ENCODE measurements at places on chromosomes 7 and 10. TPM values are rescaled to one million over a fixed set of nuclear protein-coding genes. Genes with fewer than 3 reads are reported as not detected.

PRSS1 gene
- total RNA-seq: not detected

EBLN1 gene
- not detected for total RNA-seq

CHN2 gene
- 12.6 TPM for total RNA-seq

GIMAP2 gene
- 60.3 TPM for total RNA-seq

VAX1 gene
- total RNA-seq: not detected

STX1A gene
- 15.8 TPM for total RNA-seq

DNA sequence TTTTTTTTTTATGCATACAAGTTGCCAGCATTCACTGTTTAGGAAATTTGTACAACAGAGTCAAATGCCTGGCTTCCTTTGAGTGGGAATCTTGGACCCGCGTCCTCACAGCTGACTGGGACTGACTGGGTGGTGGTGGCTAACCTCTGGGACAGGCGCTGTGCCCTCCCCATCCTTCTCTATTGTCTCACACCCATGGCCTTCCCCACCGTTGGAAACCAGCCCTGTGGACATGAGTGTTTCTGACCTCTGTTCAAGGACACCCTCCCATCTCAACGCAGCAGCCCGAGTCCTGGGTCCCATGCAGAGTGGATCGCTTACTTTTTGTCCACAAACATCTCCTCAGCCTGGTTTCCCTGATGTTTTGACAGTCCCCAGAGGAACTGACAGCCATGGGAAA is 125.1 kb upstream of the PPIF start:
- H3K27ac ChIP-seq: no peak overlapping the region
- DNase-seq: no peak
- H3K27me3 ChIP-seq: no peaks in the 10 kb centered on the region
- no peaks in the 10 kb centered on the region for H3K4me1 ChIP-seq
- no peaks in the 10 kb centered on the region for H3K36me3 ChIP-seq

DNA sequence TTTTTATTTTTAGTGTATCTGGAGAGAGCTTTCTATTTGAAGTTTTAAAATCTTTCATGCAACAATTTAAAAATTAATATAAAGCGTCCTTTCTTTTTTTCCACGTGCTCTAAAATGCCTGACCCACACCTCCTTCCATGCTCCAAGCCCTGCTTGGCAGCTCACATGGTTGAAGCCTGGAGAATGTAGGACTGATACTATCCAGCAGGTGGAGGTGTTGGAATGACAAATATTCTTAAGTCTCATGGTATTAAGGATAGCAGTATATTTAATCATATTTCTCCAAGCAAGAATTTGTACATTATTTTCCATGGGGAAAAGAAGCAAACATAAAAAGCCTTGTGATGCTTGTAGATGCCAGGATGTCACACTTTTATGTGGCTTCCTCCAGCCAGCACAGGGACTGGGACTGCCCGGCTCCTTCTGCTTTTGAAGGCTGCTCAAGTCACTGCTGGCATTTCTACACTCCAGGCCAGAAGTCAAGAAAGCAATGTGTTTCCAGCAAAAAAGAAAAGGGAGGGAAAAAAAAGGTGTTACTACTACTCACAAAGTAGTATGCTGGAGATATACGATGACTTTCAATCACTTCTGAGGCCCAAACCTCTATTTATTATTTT is 49.7 kb downstream of the BZW2 start:
- no peak overlapping the region for H3K27ac ChIP-seq
- peaks cover 58% of the 10 kb centered on the region for H3K36me3 ChIP-seq
- H3K4me1 ChIP-seq: no peaks in the 10 kb centered on the region
- H3K4me3 ChIP-seq: no peak overlapping the region

DNA sequence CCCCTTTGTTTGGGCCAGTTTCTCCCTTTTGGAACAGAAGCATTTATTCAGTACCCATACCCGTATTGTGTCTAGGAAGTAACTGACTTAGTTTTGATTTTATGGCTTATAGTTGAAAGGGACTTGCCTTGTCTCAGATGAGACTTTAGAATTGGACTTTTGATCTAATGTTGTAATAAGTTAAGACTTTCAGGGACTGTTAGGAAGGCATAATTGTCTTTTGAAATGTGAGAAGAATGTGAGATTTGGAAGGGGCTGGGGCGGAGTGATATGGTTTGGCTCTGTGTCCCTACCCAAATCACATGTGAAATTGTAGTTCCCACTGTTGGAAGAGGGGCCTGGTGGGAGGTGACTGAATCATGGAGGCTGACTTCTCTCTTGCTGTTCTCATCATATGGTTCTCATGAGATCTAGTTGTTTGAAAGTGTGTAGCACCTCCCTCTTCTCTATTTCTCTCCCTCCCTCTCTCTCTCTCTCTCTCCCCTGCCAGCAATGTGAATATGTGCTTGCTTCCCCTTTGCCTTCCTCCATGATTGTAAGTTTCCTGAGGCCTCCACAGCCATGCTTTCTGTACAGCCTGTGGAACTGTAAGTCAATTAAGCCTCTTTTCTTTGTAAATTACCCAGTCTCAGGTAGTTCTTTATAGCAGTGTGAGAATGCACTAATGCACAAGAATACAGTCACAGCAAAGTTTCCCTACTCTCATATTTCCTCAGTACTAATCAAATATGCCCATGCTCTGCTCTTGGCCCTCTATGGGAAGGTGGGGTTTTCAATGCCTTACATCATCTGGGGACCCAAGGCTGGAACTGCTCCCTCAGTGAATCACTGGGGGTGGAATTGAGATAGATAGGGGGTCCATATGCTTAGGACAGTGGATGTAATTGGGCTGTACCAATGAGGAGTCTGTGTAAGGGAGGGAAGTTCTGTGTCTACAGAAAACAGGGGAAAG is 17.2 kb upstream of the AKR1C1 start:
- no peaks in the 10 kb centered on the region for H3K4me1 ChIP-seq
- no peaks in the 10 kb centered on the region for H3K36me3 ChIP-seq
- H3K27me3 ChIP-seq: peaks cover 5% of the 10 kb centered on the region
- DNase-seq: no peak
- no peak overlapping the region for H3K4me3 ChIP-seq

DNA sequence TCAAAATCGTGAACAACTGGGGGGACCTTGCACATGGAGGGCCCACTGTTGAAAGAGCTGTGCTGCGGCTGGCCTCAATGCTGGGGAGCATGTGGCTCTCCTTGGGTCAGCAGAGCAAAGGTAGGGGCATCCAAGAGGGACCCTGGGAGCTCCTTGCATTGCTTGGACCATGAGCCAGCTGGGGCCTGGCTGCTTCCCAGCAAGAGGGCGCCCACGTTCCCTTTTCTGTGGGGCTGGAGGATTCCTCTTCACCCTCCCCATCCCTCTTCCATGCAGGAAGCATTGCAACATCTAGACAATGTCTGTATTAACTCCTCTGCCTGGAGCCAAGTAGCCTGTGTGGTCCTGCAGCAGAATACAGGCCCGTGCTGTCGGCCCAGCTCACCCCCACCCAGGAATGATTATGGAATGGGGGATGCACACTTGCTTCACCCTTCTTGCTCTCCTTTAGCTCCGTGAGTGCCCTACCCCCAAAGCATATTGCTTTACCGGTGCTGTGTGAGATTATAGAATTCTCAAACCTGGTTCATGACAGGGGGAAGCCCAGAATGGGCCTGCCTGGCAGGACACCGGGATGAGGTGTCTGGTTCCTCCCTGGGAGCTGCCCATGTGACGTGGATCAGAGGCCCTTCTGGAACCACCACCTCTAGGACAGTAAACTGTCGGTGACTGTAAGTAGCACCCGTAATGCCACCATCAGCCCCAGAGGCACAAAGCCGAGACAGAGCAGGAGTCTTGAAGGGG is 61.9 kb downstream of the SYPL1 start:
- H3K4me3 ChIP-seq: no peak overlapping the region
- H3K27ac ChIP-seq: no peak overlapping the region
- H3K27me3 ChIP-seq: peaks cover 23% of the 10 kb centered on the region
- DNase-seq: no peak
- H3K36me3 ChIP-seq: no peaks in the 10 kb centered on the region

- DNase-seq: no peak
- no peak overlapping the region for H3K27ac ChIP-seq
- no peaks in the 10 kb centered on the region for H3K4me1 ChIP-seq
Measured at GRCh38 chr10:78450807-78451485, 417.3 kb downstream of the RPS24 start.

DNA sequence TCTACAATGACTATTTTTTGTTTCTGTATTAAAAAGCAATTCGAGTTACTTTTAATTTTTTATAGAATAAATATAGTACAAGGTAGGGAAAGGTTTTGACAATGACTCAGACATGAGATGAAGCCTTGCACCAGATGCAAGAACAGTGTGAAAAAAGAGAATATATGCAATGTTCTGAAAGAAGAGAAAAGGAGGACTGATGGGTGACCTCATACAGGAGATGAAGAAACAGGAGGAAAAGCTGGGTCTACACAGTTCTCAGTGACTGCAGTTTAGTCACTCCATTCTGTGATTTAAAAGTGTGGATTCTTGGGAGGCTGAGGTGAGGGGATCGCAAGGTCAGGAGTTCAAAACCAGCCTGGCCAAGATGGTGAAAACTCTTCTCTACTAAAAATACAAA is 38.3 kb upstream of the YAE1 start:
- H3K4me3 ChIP-seq: no peak overlapping the region
- H3K27ac ChIP-seq: no peak overlapping the region
- H3K27me3 ChIP-seq: peaks cover 34% of the 10 kb centered on the region
- DNase-seq: no peak

GRCh38 chr7:63024446-63024845 is 974.2 kb upstream of the ZNF722 start:
- H3K4me1 ChIP-seq: no peaks in the 10 kb centered on the region
- no peaks in the 10 kb centered on the region for H3K36me3 ChIP-seq
- no peak overlapping the region for H3K27ac ChIP-seq

GRCh38 chr10:69045441-69046300 is 42.2 kb upstream of the SRGN start:
- H3K27ac ChIP-seq: peak overlapping the region; percentile 98
- H3K4me3 ChIP-seq: peak overlapping the region; percentile 58
- peak; percentile 68 for DNase-seq
- H3K27me3 ChIP-seq: no peaks in the 10 kb centered on the region
- no peaks in the 10 kb centered on the region for H3K36me3 ChIP-seq

DNA sequence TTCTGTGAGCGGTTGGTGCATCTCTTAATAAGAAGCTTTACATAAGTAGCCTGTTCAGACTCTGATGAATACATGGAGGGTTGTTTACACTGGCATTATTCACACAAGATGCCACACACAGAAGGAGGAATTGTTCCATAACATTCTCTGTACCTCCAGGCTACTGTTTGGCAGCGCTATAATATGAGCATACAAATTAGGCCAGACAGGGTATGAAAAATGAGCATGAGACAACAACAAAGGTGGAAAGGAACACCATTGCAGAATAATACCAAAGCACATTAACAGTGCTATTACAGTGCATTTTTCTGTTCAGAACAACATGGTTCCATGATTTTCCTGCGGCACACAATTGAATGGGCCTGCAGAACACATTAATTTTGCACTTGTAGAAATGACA is 417.2 kb upstream of the C7orf33 start:
- H3K27me3 ChIP-seq: no peaks in the 10 kb centered on the region
- no peak for DNase-seq
- no peak overlapping the region for H3K4me3 ChIP-seq
- no peaks in the 10 kb centered on the region for H3K4me1 ChIP-seq
- no peaks in the 10 kb centered on the region for H3K36me3 ChIP-seq
- no peak overlapping the region for H3K27ac ChIP-seq

DNA sequence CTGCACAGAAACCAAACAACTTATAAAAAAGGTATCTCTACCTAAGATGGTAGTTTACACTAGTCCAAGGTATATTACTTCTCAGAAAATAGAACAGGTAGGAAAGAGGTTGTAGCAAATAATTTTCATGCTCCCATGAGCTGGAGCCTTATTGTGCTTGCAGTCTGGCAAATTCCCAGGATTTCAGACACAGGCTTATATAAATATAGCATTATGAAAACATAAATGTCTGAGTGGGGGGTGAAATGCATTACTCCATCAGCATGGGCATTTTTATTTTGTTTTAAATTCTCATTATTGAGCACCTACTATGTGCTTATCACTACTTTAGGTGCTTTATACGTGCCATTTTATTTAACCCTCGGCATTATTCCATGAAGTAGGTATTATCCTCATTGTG is 83.0 kb upstream of the PHYHIPL start:
- no peak for DNase-seq
- no peaks in the 10 kb centered on the region for H3K4me1 ChIP-seq
- H3K27me3 ChIP-seq: no peaks in the 10 kb centered on the region
- no peak overlapping the region for H3K4me3 ChIP-seq
- no peaks in the 10 kb centered on the region for H3K36me3 ChIP-seq

- no peak overlapping the region for H3K4me3 ChIP-seq
- no peaks in the 10 kb centered on the region for H3K4me1 ChIP-seq
- H3K27ac ChIP-seq: no peak overlapping the region
- DNase-seq: no peak
Measured at GRCh38 chr10:7547206-7547605, 119.6 kb downstream of the ITIH5 start.

- H3K27ac ChIP-seq: peak overlapping the region; percentile 4
- H3K4me3 ChIP-seq: no peak overlapping the region
- peaks cover 29% of the 10 kb centered on the region for H3K27me3 ChIP-seq
- no peak for DNase-seq
- H3K36me3 ChIP-seq: no peaks in the 10 kb centered on the region
- peaks cover 8% of the 10 kb centered on the region for H3K4me1 ChIP-seq
Measured at GRCh38 chr7:45087301-45088145, 1.2 kb downstream of the NACAD start.

GRCh38 chr10:73902351-73902750 is 8.6 kb upstream of the PLAU start:
- H3K4me1 ChIP-seq: peaks cover 11% of the 10 kb centered on the region
- DNase-seq: no peak
- no peak overlapping the region for H3K27ac ChIP-seq
- H3K27me3 ChIP-seq: peaks cover 17% of the 10 kb centered on the region
- no peak overlapping the region for H3K4me3 ChIP-seq

DNA sequence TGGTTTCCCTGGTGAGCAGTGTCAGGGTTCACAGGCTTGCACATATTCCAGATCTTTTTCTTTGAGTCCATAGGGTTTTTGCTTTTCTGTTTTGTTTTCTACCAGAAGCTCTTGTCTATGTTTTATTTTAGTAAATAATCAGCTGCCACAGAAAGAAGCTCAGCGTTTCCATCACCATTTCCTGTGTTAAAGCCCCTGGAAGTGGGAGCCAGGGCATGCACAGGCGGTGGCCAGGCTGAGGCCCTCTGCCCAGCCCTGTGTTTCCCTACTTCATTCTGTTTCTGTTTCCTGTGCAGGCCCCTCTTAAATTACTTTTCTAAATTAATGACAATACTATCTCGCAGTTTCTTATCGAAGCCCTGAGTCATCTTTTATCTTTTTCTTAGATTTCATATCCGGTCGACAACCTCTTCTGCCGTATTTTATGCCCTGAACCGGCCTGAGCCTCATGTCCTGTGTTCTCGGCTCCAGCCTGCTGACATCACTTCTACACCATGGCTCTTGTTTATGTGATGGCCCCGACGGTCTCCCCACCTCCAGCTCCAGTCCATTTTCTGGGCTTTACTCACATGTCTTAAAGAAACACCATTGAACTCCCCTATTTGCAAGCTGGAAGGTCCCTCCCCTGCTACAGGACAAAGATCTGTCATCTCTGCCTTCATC is 442.2 kb downstream of the TCERG1L start:
- no peaks in the 10 kb centered on the region for H3K36me3 ChIP-seq
- H3K27me3 ChIP-seq: no peaks in the 10 kb centered on the region
- no peak for DNase-seq
- H3K4me3 ChIP-seq: no peak overlapping the region

Measured in activated CD8-positive, alpha-beta memory T cell treated with anti-CD3 and anti-CD28 coated beads, Interleukin-2, amount 10 ng/mL, durations not matched to agents 7 days and 5 days (primary cell).